RPMI8226 (cell line): ENCODE measurements at places on chromosomes 6 and 20.
A peak's percentile ranks its signal among the peaks of the same experiment; 100 is the strongest.

- DNase-seq = no peak
Observed at GRCh38 chr6:81575442-81575841, 177.0 kb downstream of the TENT5A start.

- peak; percentile 30 for DNase-seq
Observed at GRCh38 chr20:12414446-12415274, 497.0 kb downstream of the BTBD3 start.

DNA sequence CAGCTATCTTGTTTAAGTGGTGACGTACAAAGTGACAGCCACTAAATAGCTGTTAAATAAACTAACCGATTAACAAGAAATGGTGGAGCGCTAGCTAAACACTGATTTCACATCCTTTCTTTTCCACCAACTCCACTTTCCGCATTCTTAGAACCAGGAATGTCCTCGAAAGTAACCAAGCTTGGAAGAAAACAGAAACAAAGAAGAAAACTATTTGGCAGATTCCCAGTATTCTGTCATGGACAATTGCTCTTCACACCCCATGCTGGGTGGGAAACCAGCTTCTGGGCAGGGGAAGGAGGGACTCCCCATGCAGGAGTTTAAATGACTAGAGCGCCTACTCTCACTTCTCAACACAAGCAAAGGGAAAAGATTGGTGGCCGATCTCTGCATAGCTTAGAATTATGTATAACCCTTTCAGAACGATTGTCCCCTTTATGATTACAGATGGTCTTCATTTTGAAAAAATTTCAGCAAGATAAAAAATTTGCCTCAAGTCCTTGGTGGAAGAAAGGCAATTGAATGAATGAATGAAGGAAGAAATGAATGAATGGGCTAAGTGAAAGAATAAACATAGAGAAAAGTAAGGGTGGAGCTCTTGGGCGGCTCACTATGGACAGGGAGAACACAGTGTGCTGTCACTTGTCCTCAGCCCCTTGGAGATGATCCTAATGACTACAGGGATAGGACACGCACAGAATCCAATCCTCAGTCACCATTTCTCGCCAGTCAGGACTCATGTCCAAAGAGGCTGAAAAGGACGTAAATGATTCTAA lies 148.7 kb upstream of the NEDD9 start:
- no peak for DNase-seq

GRCh38 chr6:72530152-72530551 lies 91.7 kb upstream of the KCNQ5 start:
- no peak for DNase-seq

- DNase-seq = no peak
Observed at GRCh38 chr6:111263837-111264236, 176.5 kb downstream of the SLC16A10 start.

DNA sequence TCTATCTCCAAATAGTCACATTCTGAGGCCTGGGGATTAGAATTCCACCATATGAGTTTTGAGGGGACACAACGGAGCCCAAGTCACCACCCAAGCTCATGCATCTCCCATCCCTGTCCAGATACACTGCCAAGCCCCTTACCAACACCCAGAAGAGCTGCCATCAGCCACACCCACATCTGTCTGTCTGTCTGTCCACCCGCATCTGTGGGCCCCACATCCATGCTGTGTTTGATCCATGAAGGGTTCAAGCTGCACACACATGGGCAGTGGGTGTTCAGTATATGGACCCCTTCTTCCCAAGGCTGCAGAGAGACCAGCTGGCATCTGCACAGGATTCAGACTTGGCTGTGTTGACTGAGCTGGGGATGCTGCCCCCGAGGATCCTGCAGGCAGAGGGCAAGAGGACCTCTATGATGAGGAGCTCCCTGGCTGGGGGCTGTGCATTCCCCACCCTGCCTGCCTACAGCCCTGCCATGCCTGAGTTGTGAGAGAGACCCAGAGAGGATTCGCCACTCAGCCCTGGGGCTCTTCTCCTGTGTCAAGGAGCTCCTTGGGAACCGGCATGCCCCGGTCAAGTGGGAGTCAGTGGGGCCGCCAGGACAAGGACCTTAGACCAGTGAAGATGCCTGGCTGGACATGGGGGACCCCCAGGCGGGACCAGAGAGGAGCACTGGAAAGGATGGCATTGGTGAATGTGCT lies 206.4 kb downstream of the SYNDIG1 start:
- no peak for DNase-seq
